ENCODE measurements at places on chromosomes 12 and 14.
A peak's percentile ranks its signal among the peaks of the same experiment; 100 is the strongest.

- no peak for DNase-seq
These were observed 72.8 kb downstream of the GALNT4 start for GRCh38 chr12:89451841-89452251.

DNA sequence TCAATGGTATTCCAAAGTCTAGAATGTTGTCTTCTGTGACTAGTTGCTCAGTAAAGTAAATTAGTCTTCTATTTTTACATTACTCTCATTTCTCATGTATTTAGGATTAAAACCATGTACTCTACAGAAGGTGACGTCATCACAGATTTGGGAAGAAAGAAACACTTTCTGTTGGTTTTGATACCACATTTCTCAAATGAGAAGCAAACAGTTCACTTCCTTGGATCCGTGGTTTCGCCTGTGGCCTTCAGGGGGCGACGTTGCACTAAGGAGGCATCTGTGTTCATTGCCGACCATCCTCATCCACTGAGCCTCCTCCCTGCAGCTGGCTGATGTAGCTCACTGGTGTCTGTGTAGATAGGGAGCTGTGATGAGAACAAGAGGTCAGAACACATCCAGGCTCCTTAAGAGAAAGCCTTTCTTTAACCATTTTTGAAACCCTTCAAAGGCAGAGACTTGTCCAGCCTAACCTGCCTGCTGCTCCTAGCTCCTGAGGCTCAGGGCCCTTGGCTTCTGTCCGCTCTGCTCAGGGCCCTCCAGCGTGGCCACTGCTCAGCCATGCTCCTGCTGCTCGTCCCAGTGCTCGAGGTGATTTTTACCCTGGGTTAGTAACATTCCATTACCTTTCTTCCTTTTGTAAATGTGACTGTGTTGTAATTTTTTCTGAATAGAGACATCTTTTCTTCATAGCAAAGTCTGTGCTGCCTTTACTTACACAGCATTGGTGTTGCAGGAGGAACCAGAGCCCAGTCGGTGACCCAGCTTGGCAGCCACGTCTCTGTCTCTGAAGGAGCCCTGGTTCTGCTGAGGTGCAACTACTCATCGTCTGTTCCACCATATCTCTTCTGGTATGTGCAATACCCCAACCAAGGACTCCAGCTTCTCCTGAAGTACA is 220.6 kb upstream of the OR4E1 start:
- DNase-seq = peak; percentile 66

GRCh38 chr12:70264067-70264867 is 21.0 kb downstream of the CNOT2 start:
- no peak for DNase-seq

GRCh38 chr12:79514730-79515529 is 175.8 kb downstream of the PAWR start:
- no peak for DNase-seq

DNA sequence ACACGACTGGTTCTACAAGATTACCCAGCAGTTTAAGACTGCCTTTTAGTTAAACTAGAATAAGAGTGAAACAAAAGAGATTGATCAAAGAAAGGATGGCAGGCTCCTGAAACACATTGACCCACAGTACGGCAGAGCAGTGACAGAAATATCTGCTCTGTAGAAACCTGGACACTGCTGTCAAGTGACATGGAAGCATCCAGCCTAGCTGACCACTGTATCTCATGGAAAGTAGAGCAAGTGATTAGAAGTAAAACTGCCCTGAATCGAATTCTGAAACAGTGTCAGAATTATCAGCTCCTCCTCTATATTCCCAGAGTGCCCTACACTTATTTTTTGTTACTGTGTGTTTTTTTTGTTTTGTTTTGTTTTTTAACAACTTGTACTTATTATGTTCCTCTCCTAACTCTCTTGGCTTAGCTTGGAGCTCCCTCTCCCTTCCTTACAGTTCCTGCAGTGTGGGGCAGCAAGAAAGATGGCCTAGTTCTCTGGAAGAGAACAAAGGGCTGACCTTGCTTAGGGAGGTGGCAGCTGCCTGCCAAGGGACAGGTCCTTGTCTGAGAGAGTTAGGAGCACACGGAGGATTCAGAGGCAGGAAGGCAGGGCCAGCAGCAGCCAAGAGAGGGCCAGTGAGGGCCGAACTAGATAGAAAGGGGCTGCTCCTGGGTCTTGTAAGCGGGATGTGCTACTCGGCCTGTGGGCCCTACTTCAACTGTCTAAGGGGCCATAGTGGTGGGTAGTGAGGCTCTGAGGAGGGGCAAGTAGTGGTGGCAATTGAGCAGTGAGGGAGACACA is 97.2 kb downstream of the PTPRR start:
- no peak for DNase-seq

DNA sequence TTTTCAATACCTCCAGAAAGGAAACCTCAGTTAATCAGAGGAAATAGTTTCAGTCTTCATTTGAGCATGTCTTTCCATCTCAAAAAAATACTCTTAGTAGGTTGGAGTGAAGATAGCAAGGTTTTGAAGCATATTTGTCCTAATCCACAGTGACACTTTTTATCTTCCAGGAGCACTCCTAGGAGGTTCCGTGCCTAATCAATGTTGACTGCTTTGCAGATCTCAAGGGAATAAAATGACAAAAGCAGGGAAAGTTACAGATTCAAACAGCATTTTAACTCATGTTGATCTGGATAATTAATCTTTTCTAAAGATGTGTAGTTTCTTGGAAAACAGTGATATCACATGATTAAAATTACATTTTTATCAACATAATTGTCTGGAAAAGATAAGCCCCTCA is 213.9 kb downstream of the ANO6 start:
- no peak for DNase-seq

DNA sequence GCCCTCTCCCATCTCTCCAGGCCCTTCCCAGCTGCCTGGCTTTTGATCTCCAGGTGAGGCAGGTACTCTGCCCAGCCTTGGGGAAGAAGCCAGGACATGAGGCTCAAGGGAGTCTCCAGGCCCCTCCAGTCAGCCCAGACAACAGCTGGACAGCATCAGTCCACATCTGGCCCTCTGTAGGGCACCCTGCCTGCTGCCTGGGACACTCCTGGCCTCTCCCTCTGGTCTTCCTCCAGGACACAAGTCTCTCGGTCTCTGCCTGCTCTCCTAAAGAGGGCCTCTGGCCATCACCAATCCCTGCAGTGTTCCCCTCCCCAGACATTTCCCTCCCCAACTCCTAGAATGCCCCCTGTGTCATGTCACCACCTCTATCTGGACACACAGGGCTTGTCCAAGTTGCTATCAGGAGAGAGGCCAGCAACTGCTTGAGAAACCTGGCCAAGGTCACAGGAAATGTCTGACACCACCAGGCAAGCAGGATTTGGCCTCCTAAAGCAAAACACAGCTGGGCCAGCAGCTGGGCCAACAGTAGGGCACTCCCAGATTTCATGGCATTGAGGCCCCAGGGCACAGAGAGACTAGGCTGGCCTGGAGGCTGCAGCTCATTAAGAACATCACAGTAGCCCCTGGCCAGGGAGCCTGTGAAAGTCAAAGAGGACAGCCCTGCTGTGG is 29.0 kb downstream of the LTBP2 start:
- DNase-seq = no peak

GRCh38 chr12:127411166-127411915 is 855.6 kb upstream of the TMEM132C start:
- DNase-seq = no peak

GRCh38 chr14:91173904-91174303 is 60.0 kb downstream of the DGLUCY start:
- DNase-seq = no peak

- peak; percentile 78 for DNase-seq
These were observed 6.7 kb upstream of the RPS6KA5 start for GRCh38 chr14:91067186-91067585.

- no peak for DNase-seq
These were observed 335.6 kb upstream of the NOVA1 start for GRCh38 chr14:26933431-26933830.

GRCh38 chr14:32358781-32359180 is 29.7 kb downstream of the AKAP6 start:
- DNase-seq = no peak

- DNase-seq = no peak
These were observed 232.9 kb upstream of the TMTC1 start for GRCh38 chr12:30016540-30017055.

DNA sequence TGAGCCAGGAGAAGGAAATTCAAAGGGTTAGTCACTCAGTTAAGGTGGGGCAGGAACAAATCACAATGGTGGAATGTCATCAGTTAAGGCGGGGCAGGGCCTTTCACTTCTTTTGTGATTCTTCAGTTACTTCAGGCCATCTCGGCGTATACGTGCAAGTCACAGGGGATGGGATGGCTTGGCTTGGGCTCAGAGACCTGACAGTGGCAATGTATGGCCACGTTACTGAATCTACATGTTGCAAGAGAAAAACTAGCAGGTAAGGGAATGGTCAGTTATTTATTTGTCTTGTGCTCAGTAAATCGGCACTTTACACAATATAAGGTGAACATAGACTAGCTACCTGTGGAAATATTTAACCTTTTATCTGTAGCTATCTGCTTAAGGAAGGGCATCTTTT is 11.9 kb downstream of the SLCO1B3 start:
- no peak for DNase-seq

GRCh38 chr14:101726295-101726953 is 35.1 kb upstream of the PPP2R5C start:
- peak; percentile 34 for DNase-seq

DNA sequence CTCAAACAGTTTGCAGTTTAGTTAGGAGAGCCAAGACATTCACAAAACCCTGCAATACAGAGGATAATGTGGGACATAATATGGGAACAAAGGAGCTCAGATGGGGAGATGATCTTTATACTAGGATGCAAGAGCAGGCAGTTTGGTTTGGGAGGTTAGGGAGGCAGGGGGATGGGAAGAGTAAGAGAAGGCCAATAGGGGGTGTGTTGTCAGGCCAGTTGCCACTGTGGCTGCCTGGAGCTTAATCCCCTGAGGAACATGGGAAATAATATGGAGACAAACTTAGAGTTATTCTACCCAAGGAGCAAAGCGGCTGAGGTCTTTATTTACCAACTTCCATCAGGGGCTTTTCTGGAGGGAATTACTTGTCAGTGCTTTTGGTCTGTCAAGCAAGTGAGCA is 10.0 kb upstream of the CSRP2 start:
- DNase-seq = no peak

DNA sequence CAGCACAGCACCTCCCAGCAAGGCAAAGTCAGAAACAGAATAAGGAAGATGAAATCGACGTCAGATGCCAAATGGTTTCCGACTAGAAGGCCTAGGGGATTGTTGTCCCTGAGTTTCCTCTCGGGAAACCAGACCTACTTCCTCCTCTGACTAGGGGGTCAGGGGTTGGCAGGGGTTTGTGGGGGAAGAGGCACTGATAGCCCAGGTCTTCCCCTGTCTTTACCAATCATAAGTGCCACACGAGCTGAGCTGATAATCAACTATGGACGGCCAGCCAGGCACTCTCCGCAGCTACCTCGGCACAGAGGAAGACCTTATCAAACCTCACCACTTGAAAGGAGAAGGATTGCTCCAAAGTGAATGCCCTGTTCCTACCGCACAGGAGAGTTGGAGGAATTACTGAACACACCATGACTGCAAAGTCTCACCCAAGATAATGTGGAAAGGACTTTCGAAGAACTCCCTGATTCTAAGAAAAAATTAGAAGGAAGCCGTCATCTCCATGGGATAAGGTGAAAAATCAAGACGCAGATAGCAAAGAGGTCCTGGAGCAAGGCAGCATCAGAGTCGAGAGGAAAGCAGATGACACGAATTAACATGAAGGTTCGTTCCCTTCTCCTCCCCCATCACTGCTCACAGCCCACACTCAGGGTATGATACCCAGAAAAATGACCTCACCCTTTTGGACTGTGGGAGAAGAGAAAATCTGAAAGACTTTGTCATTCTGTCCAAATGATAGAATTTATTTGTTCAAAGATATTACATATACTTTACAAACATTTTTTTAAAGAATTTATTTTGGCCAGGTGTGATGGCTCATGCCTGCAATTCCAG is 77.7 kb upstream of the MED13L start:
- DNase-seq = no peak

- DNase-seq = no peak
These were observed 160.4 kb downstream of the EFCAB11 start for GRCh38 chr14:89794096-89794495.

- DNase-seq = no peak
These were observed 30.0 kb downstream of the SCARB1 start for GRCh38 chr12:124833693-124834122.

DNA sequence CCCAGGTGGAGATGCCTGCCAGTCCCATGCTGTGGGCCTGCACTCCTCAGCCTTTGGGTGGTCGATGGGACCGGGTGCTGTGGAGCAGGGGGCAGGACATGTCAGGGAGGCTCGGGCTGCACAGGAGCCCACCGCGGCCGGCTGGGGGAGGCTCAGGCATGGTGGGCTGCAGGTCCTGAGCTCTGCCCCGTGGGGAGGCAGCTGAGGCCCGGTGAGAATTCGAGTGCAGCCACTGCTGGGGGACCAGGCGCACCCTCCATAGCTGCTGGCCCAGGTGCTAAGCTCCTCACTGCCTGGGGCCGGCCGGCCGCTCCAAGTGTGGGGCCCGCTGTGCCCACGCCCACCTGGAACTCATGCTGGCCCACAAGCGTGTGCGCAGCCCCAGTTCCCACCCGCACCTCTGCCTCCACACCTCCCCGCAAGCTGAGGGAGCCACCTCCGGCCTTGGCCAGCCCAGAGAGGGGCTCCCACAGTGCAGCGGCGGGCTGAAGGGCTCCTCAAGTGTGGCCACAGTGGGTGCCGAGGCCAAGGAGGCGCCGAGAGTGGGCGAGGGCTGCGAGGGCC is 49.6 kb downstream of the DACT1 start:
- DNase-seq = no peak

DNA sequence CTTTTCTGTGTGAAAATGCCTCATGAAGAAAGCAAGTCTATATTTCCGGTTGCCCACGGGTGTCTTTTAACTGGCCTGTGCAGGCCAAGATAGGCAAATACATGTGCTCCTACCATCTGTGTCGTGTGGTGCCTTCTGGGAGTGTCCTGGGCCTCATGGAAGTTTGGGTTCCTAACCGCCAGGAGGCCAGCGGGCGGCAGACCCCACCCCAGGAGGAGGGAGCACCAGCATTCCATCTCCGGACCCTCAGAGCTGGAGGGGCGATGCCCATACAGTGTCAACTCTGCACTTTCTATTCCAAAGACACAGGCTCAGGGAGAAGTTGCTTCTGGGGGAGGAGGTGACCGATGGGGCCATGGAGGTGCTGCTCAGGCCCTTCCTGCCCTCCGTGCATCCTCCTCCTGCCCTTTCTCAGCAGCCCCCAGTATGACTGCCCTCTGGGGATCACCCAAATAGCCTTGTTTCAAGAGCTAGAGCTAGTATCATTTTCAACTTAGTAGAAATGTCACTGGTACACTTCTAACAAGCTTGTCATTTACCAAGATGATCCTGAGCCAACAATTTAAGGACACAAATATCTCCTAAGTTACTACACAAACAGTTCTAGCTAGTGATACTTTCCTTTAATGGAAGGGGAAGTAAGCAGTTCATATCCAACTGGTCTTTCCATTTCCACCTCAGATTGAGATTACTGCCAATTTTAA is 17.8 kb downstream of the CCDC92 start:
- no peak for DNase-seq

GRCh38 chr14:31419967-31420318 is 407 bp downstream of the HEATR5A start:
- peak; percentile 27 for DNase-seq

DNA sequence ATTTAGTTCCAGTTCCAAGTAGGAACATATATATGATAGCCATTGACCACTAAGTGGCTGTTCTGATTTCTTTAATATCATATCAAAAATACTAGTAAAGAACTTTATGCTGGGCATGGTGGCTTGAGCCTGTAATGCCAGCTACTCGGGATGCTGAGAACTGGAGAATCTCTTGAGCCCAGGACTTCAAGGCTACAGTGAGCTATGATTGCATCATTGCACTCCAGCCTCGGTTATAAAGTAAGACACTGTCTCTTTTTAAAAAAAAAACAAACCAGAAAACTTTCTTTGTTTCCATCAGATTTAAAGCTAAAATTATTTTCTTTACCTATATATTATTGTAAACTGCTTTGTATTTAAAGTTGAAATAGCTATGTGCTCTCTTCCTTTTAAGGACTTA is 127.0 kb downstream of the SCAF11 start:
- DNase-seq = no peak

Measured in CD4-positive, alpha-beta T cell treated with Interferon alpha-2 for 1 hour (primary cell).